ENCODE measurements at places on chromosomes 3 and 15.

DNA sequence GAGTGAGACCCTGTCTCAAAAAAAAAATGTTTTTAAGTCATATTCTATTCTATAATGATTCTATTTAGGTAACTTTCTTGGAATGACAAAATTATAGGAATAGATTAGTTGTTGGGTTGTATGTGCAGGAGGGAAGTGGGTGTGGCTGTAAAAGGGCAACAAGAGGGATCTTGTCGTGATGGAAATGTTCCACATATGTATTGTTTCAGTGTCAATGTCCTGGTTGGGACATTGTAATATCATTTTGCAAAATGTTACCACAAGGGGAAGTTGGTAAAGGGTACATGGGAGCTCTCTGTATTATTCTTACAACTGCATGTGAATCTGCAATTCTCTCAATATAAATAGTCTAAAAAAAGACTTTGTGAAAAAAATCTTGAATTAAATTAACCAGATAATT, 14.3 kb upstream of the ABHD5 start:
- DNase-seq, result no peak

GRCh38 chr15:63495343-63495742, 9.1 kb upstream of the USP3 start:
- no peak for DNase-seq

GRCh38 chr15:69941706-69942495, 155.8 kb downstream of the TLE3 start:
- no peak for DNase-seq

- no peak for DNase-seq
Observed at GRCh38 chr3:14784087-14784681, 34.6 kb upstream of the FGD5 start.

DNA sequence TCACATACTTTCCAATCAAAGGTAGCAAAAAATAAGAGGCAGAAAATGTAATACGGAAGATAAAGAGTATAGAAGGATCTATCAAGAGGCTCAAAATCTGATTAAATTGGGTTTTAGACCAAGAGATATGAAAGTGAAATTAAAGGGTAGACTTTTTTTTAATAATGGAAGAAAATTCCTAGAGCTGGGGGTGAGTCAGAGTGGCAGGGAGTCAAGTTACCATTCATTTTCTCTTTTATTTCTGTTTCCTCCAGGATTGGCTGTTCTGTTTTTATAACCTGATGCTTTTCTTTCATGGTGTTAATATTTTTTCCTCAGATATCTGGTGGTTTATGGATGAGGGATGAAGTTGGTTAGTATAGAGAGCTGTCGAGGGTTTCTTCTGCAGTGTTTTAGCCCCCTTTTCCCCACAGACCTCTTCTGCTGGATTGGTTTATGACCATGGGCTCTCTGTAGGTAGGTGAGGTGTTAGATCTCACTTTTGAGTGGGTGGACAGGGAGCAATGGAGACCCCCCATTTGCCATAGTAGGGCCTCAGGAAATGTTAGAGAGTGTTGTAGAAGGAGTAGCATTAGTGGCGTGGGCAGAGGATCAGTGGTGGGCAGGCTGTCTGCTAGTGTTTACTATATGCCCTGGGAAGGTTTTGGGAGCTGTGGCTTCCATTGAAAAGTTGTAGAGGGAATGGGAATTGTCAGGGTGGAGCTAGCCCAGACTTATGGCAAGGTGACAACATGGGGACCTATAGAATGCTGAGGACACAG, 201.6 kb upstream of the GOLGA6L4 start:
- no peak for DNase-seq

DNA sequence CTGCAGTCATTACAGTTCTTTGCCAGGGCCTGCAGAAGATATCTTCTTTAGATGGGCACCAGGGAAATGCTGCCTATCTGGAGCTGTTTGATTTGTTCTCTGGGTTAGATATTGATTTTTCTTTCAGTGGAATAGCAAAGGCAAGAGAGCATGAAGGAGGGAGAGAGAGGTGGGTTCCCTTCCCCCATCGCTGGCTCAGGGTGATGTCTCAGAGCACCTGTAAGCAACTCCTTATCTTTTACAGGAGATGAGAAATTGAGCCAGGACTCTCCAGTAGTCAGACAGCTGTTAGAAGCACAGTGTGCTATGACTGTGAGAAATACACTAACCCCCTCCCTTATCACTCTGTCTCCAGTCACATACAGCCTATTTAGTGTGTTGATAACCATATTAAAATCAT, 89.3 kb upstream of the SLC24A5 start:
- no peak for DNase-seq

All from DMS79 (cell line).